ENCODE measurements at places on chromosomes 5 and 9.

DNA sequence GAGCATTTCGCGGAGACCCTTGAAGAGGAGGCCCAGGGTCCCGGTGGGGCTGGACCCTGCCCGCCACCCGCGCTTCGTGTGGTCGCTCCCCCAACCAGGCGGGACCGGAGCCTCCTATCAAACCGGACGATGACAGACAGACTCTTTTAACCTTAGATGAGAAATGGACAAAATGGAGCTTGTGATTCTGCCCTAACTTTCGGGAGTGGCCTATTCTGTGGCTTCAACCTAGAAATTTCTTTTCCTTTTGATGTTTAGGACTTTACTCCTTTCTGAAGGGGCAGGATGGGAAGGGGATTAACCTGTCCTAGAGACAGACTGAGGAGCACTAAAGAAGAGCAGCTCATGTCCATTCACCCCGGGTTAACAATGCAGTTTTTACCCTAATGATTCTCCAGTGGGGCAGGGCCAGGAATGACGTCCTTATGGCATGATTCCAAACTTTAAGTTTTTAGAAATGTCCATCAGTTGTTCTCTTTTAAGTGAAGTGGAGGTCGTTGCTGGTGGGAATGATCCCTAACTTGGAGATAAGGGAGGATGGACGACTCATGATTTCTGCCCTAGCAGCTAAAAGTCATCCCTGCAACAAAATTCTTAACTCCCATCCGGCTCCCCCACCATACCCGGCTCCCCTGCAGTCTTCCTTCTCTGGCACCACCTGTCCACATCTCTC is 1.0 kb downstream of the NIPSNAP3A start:
- DNase-seq: no peak

DNA sequence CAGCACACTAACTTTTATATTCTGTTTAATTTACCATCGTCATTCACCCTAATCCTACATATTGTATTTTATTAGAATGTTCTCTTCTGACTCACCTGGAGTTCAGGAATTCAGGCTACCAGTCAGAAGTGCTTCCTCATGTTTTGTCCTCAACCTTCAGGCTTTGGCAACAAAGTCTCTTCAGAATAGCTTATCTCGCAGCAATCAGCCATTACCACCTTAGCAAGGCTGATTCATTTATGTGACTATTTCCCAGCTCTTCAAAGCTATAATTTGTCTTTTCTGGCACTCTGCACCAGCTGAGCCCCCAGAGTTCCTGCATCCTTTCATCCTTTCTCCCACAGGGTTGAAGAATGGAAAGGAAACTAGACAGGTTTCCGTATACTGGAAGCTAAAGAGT is 365.5 kb upstream of the CDH18 start:
- no peak for DNase-seq

DNA sequence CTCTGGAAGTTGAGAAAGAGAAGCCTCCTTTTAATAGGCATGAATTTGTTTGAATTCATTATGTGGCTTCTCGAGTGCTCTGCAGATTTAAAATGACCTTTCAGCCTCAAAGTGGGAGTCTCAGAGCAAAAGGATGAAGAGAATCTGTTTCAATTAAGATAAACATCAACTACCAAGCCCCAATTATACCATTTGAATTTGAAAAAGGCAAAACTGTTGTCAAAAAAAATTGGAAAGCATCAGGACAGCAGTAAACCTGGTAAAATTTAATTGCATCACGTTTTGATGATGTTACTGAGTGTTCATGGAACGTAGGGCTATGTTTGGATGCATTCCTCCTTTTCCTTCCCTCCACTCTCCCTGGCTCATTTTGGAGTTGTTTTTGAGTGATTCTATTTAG is 637.2 kb downstream of the PDE4D start:
- DNase-seq: no peak

DNA sequence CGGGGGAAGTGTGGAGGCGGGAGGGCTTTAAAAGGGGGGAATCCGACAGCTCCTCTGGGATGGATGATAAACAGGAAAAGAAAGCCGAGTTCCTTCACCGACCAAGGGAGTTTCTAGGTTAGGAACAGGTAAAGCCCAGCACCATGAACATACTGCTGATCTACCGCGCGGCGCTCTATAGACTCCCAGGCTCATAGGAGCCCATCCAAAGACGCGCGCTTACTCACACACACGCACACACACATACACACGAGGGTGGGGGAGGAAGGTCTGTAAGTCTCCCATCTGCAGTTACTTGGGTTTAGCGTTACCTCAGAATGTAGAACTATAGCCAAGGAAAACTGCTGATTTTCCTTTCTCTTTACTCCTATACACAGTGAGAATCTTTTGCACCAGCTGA is 2.6 kb upstream of the GABRB2 start:
- DNase-seq: no peak

DNA sequence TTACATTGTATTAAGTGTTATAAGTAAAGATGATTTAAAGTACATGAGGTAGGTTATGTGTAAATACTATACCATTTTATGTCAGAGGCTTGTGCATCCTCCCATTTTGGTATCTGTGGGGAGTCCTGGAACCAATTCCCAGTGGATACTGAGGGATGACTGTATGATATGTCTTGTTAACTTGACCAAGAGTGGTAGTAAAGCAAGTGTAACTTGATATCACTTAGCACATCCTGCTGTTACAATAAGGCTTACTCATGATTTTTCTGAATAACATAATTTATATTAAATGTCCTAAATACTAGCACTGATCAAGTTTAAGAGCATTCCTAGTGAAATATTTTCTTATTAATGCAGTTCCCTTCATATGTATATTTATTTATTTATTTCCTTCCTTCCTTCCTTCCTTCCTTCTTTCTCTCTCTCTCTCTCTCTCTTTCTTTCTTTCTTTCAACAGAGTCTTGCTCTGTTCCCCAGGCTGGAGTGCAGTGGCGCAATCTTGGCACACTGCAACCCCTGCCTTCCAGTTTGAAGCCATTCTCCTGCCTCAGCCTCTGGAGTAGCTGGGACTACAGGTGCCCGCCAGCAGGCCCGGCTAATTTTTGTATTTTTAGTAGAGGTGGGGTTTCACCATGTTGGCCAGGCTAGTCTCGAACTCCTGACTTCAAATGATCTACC is 7.5 kb downstream of the NDFIP1 start:
- DNase-seq: no peak

- DNase-seq: no peak
Observed at GRCh38 chr9:112360047-112360804, 19.7 kb upstream of the HSDL2 start.

GRCh38 chr5:102765350-102765749 is 10.2 kb downstream of the PAM start:
- no peak for DNase-seq

DNA sequence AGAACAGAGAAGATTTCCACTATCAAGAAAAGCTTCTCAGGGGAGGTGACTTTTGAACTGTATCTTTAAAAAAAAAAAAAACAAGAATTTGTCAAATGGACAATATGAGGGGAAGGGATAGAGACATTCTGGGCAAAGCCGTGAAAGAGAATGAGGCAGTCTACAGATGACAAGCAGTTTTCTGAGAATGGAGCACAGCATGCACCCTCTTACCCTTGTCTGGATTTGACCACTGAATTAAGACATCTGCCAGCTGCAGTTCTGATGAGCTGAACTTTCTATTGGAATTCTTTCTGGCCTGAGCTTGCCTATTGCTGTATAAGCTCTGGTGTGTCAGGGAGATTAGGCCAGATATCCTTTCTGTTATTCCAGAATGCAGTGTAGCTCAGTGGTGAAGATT is 10.3 kb upstream of the RANBP3L start:
- no peak for DNase-seq

DNA sequence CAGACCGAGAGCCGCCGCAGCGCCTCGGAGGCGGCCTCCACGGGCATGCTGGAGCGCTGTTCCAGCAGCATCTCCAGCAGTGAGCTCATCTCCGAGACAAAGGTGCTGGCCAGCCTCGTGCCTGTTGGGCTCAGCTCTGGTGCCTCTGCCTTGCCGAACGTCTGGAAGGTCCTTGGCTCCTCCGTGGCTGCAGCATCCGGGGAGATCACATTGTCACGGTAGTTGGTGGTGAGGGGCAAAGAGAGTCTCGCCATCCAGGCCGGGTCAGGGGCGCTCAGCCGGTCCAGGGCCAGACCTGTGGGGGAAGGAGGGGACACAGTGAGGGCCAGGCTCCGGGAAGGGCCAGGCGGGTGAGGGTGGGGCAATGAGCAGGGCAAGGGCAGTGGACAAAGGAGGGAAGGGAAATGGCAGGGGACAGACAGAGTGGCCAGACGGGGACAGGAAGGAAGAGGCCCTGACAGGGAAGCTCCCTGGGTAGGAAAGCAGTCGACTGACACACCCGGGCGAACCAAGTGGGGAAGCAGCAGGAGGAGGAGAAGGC is 12.4 kb downstream of the PCDH12 start:
- no peak for DNase-seq

- DNase-seq: no peak
Observed at GRCh38 chr5:98569288-98569687, 204.2 kb upstream of the RGMB start.

GRCh38 chr9:34588671-34589635 is 571 bp downstream of the CNTFR start:
- DNase-seq: no peak

DNA sequence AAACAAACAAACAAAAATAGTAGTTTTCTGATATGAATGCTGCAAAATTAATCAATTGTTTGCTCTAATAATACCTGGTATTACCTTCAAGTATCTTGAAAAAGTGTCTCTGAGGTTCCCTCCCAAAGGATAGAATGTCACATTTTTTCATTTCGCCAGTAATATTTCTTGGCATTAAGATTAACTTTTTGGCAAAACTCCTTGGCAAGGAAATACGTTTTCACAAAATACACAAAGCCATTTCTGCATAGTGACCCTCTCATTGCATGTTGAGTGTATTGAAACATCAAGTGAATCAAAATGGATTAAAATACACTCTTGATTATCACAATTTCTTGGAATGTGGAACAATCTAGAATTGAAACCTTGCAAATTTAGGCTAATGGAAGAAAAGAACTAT is 230.5 kb downstream of the ATPSCKMT start:
- DNase-seq: no peak

DNA sequence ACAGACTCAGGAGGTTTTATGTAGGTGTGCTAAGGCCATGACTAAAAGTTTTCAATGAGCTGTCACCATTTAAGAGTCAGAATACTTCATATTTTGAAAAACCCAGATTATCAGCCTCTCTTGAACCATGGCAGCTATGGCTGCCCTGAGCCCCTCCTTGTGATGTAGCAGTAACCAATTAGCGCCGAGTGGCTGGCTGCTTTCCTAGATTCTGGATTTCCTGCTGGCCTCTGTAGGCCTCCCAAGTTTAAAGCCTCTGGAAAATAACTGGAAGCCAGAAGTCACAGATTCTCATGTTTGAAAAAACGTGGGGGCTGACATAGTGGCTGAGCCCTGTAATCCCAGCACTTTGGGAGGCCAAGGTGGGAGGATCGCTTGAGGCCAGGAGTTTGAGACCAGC is 25.5 kb downstream of the DAB2IP start:
- no peak for DNase-seq

DNA sequence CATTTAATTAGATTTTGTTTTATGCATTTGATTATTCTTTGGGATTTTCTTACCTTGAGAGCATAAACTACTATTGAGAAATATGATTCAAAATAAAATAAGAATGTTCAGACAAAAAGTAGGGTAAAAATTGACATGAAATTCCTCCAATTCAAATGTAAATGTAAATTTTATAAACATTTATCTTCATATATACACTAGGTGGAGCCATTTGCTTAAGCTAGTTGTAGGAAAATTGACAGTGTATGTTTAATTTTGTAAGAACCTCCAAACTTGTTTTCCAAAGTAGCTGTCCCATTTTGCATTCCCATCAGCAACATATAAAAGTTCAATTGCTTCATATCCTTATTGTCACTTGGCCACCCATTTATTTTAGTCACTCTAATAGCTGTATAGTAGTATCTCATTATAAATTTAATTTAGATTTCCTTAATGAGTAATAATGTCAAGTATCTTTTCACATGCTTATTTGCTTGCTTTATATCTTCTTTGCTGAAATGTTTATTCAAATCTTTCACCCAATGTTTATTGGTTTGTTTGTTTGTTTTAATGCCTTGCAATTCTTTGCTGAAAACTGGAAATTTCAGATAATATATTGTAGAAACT is 37.6 kb upstream of the SLCO6A1 start:
- no peak for DNase-seq

GRCh38 chr5:17151686-17152085 is 65.7 kb upstream of the BASP1 start:
- DNase-seq: no peak

DNA sequence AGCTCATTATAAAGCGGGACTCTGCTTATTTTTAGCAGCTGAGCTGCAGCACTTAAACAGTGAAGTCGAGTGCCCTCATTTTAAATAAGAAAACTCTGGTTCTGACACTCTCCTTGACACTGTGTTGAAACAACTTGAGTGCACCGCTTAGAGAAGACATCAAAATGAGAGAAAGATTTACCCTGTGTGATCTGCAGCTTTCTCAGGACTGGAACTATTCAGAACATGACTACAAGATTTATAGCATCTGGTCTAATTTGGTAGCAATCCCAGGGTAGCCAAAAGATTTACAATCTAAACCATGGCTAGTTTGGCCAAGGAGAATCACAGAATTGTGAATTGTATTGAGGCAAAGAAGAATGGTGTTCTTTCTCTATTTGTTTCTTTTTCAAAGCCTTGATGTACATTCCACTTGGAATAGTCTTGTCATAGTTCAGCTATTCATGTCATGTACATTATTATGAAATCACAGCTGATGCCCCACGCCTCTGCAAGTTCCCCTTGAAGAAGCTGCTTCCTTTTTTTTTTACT is 38.7 kb downstream of the PLEKHG4B start:
- no peak for DNase-seq

DNA sequence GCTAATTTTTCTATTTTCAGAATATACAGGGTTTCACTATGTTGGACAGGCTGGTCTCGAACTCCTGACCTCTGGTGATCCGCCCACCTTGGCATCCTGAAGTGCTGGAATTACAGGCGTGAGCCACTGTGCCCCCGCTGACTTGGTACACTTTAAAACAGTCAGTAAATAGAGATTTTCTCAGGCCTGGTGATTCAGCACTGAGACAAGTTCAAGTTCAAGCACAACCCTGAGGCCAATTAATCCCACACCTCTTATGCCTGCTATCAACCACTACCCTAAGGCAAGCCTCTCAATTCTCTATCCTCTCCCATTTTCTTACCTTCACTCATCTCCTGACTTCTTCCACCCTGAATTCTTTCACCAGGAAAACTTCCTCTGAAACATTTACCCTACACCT is 18.9 kb downstream of the MUSK start:
- no peak for DNase-seq

GRCh38 chr5:117473165-117473564 is 898.5 kb upstream of the SEMA6A start:
- DNase-seq: no peak
